ENCODE measurements at places on chromosomes 7 and 10.

- no peak for DNase-seq
These were observed 114.5 kb downstream of the HIP1 start for GRCh38 chr7:75624134-75624832.

DNA sequence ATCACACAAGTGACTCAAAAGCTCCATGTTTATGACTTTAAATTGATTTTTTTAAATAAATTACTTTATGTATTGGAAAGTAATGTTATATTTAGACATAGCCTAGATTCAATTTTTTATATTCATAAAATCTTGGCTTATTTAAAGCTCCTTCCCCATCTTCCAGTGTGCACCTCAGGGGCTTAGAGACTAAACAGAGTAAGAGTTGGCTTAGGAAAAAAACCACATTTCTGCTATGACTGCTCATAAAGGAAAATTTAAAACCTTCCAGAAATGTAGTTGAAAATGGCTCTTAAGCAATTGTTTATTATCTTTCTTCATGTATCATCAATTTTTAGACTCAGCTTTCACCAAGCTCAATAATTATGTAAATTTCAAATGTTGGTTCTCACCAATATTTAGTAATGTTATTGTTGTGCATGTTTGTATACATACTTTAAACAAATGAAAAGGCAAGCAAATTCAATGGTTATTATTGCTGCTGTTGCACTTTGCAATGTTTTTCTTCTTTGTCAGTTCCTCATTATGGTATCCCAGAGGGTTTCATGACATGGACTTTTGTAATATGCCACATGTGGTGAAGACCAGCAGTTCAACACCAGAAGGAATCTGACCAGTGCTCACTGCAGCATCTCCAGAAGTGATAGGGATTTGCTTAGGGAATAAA lies 700.1 kb upstream of the ANKRD30A start:
- no peak for DNase-seq

DNA sequence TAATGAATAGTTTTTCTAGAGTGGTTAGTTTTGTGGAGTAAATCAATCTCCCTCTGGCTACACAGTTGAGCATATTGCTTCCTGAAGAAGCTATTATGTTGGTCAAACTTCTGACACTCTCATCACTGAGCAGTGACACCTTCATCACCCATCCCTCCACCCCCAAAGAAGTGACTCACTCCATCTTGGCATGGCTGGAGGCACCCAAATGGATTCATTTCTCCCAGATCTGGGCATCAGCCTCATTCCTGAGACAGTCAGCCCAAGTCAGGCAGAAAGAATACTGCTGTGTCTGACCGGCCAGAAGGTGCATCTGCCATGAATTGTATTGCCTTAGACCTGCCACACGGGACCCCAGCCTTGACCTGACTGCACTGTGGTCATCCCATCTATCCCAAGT lies 117.0 kb upstream of the HABP2 start:
- DNase-seq, result no peak

DNA sequence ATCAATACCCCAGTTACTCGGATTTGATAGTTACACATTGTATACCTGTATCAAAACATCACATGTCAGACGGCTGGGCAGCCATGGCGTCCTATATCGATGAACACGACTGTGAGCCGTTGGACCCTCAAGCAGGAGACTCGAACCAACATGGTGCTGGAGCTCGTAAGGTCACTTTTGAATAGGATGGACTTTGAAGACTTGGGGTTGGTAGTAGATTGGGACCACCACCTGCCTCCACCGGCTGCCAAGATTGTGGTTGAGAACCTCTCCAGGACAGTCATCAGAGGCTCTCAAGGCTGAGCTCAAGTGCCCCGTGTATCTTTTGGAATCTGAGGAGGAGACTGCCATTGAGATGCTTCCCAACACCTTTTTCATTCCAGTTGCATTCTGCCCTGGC lies 1.9 kb upstream of the RINT1 start:
- no peak for DNase-seq

GRCh38 chr10:14617852-14618251 lies 156.8 kb downstream of the FAM107B start:
- DNase-seq, result no peak

DNA sequence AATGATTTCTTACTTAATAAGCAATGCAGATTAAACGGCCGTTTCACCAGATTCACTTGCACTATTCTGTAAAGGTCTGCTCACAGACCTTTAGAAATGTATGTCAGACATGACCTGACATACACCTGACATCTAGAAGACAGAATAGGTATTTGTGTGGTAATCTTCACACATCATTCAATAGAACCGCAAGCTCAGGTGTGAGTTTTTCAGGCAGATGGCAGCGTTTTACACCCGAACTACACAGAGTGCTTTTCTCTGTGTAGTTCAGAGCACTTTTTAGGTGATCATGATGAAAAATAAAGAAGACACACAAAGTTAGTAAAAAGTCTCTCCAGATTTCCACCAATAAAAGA lies 63.2 kb downstream of the PRKCQ start:
- DNase-seq, result no peak

- no peak for DNase-seq
These were observed 210.5 kb downstream of the SEMA3A start for GRCh38 chr7:83984076-83984475.

DNA sequence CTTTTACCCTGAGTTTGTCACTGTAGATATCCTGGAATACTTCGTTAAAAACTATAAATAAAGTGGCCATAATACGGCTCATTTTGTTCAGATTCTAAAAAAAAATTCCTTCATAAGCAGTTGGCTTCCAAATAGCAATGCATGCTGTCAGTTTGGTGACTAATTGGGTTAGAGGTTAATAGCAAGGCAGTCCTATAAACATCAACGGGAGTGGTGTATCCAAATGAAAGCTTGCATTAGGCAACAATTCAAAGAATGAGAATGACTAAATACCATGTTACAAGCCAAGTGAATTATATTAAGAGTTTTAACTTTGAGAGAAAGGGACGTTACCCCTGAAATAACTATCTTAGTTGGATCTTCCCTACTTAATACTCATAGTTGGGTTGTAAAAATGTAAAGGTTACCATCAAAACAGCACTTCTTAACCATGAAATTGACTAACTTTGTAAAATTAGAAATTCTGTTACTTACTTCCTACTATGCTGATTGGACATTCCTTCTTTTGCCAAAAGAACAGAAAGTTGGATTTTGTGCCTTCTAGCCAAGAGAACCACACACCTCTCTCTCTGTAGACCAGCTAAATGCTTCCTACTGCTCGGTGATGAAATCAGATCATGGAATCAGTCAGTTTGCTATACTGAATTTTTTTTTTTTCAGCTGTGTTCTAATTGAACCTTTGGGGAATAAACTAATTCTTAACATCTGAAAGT lies 98.0 kb downstream of the KAT6B start:
- no peak for DNase-seq

- no peak for DNase-seq
These were observed 208.3 kb downstream of the LRMDA start for GRCh38 chr10:75639736-75640135.

DNA sequence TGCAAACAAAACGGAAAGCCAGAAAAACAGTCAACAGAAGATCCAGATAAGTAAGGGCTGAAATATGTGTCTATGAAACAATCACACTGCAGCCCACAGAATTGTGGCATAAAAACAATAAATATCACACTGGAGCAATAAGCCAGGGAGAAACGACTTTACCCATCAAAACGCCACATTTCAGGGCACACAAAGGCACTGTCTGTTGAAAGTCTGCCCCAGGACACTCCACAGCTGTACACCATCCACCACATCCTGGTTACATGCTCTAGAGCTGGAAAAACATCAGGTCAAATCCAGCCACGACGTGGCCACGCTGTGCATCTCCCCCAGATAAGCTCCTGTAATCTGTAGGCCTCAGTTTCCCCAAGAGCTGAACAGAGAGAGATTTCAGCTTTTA lies 88.7 kb downstream of the COBL start:
- DNase-seq, result no peak

Data from thoracic aorta (tissue), 2 donors.